Stimulated activated CD4-positive, alpha-beta T cell treated with anti-CD3 and anti-CD28 coated beads, Interleukin-2, amount 100 ng/mL, for 4 hours (primary cell): ENCODE measurements at places on chromosomes 2 and 18.

DNA sequence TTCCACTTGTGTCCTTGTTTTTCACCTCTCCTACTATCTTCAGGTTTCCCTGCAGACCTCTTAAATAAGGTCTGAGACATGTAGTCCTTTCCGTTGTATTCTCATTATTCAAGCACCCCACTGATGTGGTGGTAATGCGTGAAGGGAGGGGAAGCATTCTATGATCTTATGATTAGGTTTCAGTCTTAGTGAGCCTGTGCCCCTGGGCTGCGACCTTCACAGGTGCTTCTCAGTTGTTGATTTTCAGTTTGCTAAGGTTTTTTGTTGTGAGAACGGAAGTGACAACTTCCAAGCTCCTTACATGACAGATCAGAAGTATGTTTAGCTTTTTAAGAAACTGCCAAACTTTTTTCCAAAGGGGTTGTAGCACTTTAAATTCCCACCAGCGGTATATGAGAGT is 41.3 kb downstream of the VPS54 start:
- DNase-seq = peak; percentile 1

- no peak for DNase-seq
Observed at GRCh38 chr2:204498291-204498690, 47.0 kb upstream of the PARD3B start.

DNA sequence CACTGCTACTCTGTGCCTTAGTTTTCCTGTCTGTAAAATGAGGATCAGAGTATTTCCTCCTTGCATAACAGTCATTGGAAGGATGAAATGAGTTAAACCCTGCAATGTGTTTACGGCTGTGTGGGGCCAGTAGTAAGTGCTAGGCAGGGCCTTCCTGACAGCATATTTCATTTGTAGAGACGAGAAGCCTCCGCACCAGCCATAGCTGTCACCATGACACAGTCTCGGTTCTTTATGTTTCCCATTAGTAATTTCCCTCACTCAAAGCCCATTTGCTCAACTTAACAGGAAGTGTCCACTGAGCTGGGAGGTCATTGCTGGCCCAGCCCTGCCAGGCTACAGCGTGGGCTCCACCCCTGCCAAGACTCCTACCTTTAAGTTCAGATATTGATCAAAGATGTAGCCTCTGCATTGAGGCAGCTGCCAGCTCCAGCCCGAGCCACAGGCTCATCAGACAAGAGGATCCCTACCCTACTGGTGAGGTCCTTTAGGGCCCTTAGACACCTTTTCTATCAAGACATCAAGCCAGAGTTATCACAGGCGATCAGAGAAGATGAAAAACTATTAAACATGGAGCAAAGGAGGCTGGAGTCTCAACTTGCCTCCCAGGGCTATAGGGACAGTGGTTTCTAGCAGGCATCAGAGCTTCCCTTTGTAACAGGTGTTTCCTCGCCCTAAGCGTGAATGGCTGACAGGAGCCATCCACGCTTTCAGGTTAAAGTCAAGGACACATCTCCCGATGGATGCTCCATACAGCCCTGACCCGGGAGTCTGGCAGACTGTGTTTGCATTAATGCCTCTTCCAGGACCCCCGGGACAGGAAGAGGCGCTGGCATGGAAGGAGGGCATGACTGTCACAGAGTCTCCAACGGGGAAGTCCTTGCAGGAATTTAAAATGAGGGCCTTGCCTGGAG is 251.7 kb downstream of the NDUFA10 start:
- no peak for DNase-seq

DNA sequence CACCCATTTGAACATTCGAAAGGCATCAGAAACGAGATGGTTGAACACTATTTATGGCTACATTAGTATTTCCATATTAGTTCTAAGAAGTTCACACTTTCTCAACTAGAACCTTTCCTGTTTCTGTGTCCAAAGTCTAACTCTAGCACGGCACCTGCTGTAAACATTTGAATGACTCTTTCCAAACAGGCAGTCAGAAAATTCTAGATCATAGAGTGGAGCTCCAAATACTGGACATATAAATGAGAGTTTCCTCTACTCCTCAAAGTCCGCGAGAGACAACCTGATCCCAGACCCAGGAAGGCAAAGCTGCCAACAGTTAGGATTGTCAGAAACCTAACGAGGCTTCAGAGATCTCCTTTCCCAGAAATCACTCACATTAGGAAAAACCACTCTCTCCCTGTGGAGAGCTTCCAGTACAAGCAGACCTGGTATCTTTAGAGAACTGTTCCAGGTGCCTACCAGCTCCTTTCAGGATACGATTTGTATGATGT is 10.6 kb downstream of the RND3 start:
- no peak for DNase-seq

- DNase-seq = no peak
Observed at GRCh38 chr2:200479692-200480265, 30.1 kb downstream of the KCTD18 start.

DNA sequence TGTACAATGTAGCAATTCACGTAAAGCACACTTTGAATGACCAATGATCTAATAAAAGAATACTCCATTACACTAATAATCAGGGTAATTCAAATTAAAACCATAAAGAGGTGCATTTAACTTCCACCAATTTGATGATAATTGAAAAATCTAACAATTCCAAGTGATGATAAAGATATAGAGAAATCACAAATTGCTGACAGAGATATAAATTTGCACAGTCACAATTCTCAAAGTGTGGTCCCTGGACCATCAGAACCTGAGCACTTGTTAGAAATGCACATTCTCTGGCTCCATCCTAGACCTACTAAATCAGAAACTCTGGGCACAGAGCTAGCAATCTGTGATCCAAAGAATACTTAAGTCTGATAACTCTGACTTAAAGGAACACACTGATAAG is 165.8 kb upstream of the DCC start:
- no peak for DNase-seq

GRCh38 chr18:47422524-47422923 is 171.1 kb upstream of the SKOR2 start:
- DNase-seq = no peak

- no peak for DNase-seq
Observed at GRCh38 chr2:206824087-206824618, 58.7 kb downstream of the FASTKD2 start.

DNA sequence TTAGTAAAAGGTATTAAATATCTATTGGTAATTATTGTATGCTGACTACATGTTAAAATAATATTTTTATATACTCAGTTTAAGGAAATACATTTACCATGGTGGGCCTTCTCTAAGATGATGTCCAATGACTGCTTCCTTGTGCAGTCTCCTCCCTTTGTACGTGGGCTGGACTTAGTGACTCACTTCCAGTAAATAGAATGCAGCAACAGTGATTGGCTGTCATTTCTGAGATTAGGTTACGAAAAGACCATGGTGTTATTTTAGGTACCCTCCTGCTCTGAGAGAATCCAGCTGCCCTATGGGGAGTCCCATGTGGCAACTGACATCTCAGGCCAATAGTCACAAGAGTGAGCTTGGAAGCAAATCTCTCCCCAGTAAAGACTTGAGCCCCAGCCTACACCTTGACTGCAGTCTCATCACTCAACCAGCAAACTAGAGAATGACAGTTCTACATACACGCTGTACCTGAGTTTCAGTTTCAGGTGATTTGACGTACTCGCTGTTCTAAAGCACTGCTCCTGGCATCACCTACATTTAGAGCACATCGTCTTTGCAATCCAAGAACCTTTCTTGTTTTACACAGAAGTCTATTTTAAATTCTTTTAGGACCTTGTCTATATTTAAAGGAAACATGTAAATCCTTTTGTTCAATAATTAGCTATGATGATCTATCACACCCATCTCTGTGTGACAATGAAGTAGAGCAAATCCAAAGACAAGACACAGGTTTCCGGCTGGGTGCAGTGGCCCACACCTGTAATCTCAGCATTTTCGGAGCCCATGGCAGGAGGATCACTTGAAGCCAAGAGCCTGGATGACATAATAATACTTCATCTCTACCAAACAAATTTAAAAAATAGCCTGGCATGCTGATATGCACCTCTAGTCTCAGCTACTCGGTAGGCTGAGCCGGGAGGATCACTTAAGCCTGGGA is 87.2 kb downstream of the COBLL1 start:
- no peak for DNase-seq

- no peak for DNase-seq
Observed at GRCh38 chr2:174486563-174487107, at the start of gene GPR155. GPR155 (minus strand) TSS chr2:174487029; CDS start chr2:174481956, 5,073 bp downstream.

DNA sequence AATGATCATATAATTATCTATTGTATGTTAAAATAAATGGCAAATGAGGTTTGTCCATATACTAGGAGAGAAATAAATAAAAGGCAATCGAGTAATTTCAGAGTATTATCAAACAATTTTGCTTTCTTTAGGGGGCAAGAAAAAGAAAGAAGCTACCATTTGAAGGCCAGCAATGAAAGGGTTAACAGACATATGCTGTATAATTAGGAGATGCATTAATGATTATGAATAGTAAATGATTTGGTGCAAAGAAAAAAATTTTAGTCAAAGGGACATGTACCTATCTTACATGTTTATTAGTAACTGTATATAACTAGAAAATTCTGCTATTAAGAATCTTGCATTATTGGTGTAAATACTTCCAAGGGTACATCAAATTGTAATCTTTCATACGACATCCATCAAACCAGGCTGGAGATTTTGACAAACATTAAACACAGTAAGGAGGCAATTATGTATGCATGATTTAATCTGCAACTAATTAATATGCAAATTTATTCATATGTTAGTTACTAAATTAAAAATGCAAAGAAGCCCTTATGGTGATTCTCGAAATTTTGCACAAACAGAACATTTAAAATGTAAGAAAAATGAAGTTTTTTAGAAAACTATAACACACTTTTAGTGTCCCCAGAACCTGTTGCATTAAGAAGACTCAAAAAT is 251.4 kb downstream of the TCF4 start:
- no peak for DNase-seq

DNA sequence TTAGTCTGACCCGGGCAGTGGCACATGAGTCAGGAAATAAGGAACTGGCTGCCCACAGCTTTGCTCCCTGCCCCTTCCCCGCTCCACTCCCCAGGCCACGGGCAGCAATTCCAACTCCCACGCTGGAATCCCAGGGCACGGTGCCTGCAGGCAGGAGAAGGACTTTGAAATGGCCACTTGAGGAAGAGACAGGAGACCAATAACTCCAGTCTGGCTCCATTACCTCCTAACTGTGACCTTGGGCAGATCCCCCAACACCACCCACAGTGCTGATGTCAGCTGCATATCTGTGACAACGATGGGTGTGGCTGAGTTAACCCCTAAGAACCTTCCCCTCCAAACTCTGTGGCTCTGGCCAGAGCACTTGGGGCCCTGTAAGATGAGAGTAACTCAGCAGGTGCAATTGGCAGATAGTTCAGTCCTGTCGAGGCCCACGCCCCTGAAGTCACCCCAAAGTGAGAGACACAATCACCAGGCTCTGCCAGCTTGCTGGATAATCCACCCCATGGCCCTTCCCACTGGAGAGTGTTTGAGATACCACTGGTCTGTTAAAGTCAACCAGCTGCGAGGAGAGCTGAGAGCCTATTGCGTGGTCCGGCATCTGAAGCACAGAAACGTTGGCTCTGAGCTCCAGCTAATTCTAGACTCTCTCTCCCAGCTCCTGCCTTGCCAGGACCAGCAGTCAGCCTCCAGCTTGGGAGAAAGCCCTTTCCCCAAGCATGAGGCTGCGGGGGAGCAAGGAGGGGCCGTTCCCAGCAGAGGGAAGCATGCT is 175.2 kb downstream of the TNS1 start:
- DNase-seq = no peak

GRCh38 chr2:219430633-219431615 is 3.7 kb upstream of the SPEG start:
- no peak for DNase-seq

DNA sequence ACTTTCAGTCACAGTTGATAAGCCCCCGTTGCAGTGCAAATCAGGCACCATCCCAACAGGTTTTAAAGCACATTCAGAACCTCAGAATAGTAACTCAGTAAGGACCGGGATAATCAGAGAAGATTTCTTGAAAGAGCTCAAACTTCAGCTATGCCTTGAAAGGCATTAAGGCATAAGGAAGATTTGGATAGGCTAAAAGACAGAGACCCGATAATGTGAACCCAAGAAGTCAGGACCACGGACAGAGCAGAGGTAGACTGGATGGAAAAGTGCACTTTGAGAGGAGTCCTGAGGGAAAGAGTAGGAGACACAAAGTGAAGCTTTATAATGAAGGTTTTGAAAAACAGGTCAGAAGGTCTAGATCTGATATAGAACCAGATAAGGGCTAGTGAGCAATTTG is 36.9 kb upstream of the KLF7 start:
- no peak for DNase-seq

- DNase-seq = no peak
Observed at GRCh38 chr18:24161304-24161703, 22.4 kb downstream of the CABYR start.

DNA sequence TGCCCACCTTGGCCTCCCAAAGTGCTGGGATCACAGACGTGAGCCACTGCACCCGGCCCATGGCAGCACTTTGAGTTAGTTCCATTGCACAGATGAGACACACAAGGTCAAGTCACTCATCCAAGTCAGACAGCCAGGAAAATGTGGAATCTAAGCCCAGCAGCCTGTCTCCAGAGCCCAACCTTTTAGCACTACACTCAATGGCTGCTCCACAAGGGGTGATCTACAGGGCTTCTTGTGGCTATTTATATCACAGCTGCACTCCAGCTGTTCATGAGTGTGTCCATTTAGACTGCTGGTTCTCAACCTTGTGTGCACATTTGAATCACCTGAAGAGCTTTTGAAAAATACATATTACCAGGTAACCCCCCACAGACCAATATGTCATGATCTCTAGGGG is 72.9 kb upstream of the RPL31 start:
- DNase-seq = no peak

- no peak for DNase-seq
Observed at GRCh38 chr2:45013229-45014015, 4.2 kb upstream of the SIX2 start.

- no peak for DNase-seq
Observed at GRCh38 chr2:236745420-236746210, 176.0 kb downstream of the ACKR3 start.

DNA sequence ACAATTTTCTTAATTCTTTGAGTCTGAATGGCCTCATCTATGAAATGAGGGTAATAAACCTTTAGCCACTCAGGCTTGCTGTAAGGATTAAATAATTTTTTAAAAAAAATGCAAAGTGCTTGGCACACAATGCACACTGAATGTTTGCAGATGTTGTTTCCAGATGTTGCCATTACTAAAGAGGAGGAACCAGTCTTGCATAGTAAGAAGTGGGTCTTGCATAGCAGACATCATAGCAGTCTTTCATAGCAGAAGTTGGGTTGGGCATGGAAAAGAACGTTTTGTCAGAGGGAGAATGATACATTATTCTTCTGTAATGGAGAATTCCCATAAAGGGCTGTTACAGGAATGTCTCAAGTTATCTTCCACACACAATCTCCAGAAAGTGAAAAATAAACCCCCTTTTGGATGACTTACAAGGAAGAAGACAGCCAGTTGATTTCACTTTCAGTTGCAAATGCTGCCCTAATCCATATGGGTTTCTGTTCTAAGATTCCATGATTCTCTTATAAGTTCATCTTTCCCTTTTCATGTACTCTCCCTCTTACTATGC is 327.7 kb downstream of the SUCLG1 start:
- DNase-seq = no peak

DNA sequence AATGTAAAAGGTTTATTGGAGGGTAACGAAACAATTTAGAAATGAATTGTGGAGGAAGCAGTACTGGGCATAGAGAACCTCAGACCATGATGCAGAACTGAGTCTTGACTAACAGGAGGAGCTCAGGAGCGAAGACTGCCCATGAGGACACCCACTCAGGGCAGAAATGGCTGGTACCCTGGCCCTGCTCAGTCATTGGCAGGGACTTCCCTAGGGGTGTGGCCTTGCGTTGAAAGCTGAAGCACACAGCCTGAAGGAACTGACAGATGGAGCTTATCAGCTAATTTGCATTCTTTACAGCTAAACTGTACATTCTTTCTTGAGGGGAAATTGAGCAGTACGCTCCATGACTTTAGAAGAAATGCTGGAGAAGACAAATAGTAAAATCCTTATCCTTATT is 57.1 kb downstream of the PDK1 start:
- no peak for DNase-seq
